ENCODE measurements at places on chromosomes 2 and 18.

DNA sequence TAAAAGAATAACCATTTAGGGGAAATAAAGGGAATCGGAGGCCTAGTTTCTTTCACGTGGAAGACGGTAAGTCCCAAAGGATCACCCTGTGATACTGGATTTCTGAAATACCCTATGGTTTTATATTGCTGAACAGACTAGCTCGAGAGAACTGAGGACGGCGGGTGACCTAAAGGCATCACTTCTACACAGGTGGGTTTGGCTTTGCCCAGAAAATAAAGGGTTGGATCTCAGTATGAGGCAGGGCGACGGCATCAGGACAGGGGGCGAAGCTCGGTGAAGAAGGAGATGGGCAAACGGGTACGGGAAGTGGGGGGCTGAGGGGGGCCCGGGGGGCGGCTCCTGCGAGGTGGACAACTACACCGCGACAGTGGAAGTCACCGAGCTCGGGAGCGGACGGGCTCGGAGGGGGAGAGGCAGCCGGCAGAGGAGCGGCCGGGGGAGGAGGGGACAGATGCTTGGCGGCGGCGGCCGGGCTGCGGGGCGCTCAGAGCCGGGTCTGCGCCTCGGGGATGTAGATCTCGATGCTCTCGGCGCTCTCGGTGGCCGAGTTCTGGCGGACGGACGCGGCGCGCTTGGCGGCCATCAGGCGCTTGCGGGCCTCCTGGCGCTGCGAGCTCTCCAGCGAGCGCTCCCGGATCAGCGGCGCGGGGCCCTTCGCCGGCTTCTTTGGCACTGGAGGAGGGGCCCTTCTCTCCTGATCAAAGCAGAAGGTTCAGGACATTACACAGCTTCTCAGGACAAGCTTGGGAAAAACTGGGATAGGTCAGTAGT is 48.9 kb downstream of the TGIF1 start:
- peak; percentile 44 for DNase-seq

DNA sequence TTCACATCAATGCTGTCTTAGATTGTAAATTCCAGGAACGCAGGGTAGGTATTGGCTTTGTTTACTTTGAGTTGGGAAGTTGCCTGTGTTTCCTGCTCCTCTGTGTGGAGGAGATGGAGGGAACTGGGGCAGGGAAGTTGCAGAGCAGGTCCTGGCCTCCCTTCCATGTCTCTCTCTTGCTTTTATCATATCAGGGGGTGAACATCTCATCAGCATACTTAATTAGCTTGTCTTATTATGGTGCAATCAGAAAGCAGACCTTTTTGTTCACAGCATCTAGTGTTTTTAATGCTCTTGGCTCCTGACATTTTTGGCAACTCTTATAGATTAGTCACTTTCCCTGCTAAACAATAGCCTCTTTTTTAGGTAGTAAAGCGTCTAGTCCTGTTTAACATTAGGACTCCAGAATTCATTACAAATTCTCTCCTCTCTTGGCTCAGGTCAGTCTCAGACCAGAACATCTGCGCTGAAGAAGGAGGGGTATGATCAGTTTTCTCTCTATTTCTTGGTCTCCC is 11.5 kb upstream of the DIPK1C start:
- DNase-seq: no peak

DNA sequence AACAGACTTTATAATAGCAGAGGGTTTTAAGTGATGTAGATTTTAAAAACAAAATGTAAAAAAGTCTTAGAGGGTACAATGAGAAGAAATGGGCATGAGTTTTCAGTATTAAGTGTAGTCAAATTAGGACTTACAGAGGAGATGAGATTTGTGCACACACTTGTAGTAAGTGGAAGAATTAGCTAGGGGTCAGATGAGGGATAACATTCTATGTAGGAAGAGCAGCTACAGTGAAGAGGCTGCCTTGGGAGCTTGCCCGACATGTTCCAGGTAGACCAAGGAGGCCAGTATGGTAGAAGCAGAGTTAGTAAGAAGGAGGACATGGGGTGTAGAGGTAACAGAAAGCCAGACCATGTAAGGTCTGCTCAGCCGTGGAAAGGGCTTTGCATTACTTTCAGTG is 189.2 kb upstream of the DSEL start:
- peak; percentile 50 for DNase-seq

GRCh38 chr2:57373530-57373929 is 673.1 kb upstream of the VRK2 start:
- DNase-seq: peak; percentile 84

GRCh38 chr2:85890522-85891176 is 1.9 kb upstream of the ST3GAL5 start:
- DNase-seq: no peak

DNA sequence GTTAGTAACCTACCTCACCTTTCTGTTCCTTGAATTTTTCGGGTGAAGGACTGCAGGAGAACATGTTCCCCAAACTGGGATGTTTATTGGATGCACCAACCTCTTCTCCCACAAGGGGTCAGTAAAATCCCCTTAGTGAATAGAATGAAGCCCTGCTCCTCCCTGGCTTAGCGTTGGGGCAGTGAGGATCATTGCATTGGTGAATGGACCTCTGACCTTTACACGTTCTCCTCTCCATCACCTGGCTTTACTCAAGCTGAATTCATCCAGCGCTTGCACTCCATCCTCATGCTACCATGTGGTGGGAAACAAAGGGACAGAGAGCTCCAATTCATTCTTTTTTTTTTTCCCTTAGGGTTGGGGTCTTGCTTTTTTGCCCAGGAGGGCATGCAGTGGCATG is 157.2 kb downstream of the MIB1 start:
- DNase-seq: peak; percentile 63

- no peak for DNase-seq
These were observed 41.3 kb downstream of the BCL11A start for GRCh38 chr2:60512062-60512622.

GRCh38 chr2:109474319-109474825 is 139.4 kb downstream of the SEPTIN10 start:
- no peak for DNase-seq

DNA sequence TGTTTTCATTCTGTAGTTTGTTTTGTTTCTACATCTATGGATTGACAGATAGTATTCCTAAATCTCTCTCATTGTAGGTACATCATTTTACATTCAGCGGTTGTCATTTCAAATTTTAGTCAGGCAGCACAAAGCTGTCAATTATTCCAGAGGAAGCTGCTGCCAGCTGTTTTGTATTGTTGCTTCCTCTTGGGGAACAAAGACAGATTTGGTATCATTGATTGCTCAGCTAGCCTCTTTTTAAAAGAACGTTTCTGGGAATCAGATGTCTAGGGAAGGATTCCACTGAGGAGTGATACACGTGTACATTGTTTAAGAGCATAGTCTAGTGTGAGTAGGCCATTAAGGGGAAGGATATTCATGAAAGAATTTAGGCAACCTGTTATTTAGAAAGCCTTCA is 145.8 kb downstream of the AGPS start:
- no peak for DNase-seq

DNA sequence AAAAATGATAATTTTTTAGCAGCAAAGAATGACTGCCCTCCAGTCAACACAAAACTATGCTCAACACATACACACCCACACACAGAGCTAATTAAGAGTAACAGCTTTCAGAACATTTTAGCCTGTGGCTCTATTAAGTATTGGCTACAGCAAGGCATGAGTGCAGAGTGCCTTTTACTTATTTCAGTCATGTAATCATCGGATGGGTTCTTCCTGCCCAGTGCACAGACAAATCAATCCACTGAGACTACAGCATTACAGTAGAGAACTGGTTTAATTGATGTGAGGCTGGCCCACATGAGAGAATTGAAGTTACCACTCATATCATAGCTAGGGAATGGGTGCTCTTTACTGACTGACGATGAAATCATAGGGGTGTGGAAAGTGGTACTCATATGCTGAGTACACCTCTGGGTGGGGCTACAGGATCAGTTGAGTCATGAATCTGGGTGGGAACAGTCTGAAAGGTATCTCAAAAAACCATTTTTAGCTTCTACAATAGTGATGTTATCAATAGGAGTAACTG is 241.0 kb downstream of the FSIP2 start:
- no peak for DNase-seq

DNA sequence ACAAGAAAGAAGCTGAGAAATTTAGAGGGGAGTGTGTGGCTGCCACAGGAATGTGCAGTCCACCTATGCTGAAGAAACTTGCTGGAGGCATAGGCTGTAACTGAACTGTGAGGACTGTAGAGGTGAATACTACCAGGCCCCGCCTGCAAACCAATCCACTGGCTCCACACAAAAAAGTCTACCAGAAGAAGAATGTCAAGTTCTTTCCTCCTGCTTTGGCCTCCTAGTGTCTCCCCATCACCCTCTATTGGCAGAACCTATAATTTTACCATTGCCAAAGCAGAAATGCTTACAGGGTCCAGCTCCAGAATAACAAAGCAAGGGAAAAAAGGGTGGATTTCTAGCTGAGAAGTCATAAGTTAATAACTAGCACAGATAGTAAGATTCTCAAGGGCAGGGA is 5.9 kb upstream of the ATP5MC3 start:
- peak; percentile 56 for DNase-seq

GRCh38 chr2:226755631-226756030 is 44.0 kb downstream of the IRS1 start:
- peak; percentile 29 for DNase-seq

DNA sequence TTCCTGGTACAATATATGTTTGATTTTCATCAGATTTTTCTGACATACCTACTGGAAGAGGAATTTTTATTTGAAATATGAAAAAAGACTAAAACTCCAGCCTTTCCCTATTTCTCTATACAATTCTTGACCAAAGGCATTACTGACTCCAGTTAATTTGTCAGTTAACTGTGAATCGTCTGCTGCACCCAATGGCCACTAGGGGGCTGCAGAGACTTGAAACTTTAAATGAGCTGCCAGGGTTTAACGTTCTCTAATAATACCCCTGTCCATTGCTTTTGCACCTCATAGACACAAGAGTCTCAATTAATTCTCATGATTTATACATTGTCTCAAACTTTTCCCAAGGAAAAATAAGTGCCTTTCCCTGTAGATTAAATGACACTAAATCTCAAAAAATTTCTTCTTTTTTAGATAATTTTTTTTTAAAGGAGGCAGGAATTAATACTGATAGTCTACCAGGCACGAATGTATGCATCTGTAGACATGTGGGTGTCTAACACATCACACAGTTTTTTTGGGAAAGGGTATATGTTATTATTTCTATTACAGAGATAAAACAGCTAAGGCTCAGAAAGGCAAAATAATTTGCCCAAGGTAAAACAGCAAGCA is 1.8 kb upstream of the ALK start:
- DNase-seq: peak; percentile 79

DNA sequence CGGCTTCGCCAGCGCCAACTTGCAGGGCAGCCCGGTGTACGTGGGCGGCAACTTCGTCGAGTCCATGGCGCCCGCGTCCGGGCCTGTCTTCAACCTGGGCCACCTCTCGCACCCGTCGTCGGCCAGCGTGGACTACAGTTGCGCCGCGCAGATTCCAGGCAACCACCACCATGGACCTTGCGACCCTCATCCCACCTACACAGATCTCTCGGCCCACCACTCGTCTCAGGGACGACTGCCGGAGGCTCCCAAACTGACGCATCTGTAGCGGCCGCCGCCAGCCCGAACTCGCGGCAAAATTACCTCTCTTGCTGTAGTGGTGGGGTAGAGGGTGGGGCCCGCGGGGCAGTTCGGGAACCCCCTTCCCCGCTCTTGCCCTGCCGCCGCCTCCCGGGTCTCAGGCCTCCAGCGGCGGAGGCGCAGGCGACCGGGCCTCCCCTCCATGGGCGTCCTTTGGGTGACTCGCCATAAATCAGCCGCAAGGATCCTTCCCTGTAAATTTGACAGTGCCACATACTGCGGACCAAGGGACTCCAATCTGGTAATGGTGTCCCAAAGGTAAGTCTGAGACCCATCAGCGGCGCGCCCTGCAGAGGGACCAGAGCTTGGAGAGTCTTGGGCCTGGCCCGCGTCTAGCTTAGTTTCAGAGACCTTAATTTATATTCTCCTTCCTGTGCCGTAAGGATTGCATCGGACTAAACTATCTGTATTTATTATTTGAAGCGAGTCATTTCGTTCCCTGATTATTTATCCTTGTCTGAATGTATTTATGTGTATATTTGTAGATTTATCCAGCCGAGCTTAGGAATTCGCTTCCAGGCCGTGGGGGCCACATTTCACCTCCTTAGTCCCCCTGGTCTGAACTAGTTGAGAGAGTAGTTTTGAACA is 15.1 kb downstream of the HOXD3 start:
- DNase-seq: no peak

DNA sequence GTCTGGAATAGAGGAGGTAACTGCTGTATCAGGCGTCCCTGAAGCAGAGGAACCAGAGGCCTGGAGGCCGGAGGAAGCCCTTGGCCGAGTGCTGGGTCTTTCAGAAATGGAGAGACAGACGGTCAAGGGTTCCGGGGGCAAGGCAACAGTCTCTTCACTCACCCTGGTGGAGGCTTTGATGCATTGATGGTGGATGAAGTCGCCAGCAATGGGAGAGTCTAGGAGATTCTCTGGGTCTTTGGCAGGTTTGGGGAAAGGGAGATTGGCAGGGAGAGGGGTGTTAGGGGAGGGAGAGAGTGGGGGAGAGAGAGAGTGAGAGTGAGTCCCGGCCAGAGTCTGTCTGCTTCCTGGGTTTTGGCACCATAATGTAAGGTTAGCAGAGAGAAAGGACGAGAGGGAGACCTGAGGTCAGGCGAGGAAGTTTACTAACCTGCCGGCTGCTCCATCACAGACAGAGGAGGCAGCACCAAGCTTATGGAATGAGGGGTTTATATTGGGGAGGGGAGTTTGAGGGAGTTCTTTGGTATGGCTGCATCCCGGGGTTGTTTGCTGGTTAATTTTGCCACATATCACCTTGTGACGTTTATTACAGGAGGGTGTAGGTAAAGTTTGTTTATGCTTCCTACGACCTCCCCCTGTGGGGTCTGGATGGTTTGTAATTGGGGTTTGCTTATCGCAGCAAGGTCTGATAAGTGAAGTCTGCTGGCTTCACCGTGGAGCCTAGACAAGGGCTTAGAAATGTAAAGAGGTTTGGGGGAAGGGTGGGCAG is 19.6 kb downstream of the COMMD1 start:
- DNase-seq: no peak

GRCh38 chr2:150429384-150429961 is 58.0 kb downstream of the RND3 start:
- no peak for DNase-seq

GRCh38 chr2:241114836-241115235 is 12.7 kb upstream of the MTERF4 start:
- no peak for DNase-seq

- DNase-seq: no peak
These were observed 3.9 kb downstream of the TFCP2L1 start for GRCh38 chr2:121281107-121281506.

DNA sequence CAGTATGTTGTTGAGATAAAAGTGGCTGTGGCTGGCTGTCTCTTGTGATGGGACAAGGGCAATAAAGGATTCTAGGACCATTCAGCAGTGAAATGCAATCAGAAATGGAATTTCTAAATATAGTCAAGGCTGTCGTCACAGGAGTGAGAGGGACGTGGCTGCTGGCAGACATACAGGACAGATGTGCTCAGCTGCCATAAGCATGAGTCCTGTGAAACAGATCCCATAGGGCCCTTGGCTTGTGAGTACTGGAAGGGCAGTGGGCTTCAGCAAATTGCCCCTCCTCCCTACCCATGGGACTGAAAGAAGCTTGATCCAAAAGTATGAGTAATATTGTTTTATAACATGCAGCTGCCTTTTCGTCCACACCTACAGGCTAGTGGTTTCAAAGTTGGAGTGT is 4.2 kb upstream of the CNNM3 start:
- DNase-seq: peak; percentile 21
